ENCODE measurements at places on chromosomes 1 and 21.
A peak's percentile ranks its signal among the peaks of the same experiment; 100 is the strongest.

DNA sequence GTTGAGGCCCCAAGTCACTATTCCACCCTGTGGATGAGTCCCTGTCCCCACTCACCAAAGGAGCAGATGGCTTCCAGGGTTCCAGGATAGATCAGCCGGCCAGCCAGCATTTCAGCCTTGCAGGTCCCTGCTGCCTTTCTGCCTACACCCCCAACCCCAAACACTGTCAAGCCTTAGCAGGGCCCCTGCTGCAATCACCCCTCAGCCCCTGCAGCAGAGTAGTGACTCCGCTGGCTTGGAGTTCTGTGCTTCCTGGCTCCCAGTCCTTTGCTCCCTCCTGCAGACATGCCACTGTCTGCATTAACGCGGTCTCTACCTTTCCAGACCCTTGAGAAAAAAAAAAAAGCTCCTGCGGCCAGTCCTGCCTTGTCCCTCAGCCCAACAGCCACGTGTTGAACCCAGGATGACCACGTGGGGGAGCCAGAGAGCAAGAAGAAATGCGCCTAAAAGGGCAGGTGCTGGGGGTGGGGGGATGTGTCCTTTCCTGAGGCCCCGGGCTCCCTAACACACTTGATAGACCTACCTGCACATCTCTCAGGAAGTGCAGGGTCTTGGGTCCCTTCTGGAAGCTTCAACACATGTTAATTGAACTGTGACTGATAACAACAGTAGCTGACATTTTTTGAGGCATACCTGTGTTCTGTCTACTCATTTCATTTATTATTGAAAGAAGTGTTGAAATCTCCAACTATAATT lies 37.4 kb downstream of the RASSF5 start:
- peak; percentile 52 for DNase-seq

GRCh38 chr1:106620521-106620954 lies 435.9 kb upstream of the PRMT6 start:
- DNase-seq: no peak

- DNase-seq: no peak
These were observed 135.5 kb downstream of the GLIS1 start for GRCh38 chr1:53603431-53603830.

- DNase-seq: peak; percentile 72
These were observed 53.1 kb downstream of the RIMS3 start for GRCh38 chr1:40612345-40612831.

GRCh38 chr21:37554661-37555379 lies 188.2 kb downstream of the DYRK1A start:
- DNase-seq: no peak

DNA sequence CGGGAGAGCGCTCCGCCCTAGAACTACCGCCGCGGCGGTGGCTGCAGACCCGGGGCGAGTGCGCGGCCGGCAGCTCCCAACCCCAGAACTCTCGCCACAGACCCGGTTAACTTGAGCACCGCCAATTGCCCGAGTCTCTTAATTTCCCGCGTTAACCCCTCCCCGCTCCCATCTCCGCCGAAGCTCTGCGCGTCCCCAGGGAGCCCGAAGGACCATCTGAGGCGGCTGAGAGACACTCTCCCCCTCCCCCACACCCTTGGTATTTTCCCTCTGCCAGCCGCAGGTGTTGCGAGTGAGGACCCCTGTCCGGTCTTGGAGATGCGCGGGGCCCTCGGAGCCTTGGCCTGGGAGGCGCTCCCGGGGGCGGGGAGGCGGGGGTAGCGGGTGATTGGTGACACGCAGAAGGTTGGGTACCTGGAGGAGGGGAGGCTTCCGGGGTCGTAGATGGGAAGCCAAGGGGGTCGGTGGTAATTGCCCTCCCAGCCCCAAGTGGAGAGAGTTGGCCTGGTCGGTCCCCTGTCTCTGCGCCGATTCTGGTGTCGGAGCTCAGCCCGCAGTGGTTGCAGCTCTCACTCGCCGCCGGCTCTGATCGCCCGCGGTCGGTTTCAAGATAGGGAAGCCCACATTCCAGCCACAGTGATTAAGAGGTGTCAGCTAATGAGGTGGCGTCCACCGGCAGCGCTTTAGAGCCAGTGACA lies 858 bp upstream of the SUSD4 start:
- no peak for DNase-seq

DNA sequence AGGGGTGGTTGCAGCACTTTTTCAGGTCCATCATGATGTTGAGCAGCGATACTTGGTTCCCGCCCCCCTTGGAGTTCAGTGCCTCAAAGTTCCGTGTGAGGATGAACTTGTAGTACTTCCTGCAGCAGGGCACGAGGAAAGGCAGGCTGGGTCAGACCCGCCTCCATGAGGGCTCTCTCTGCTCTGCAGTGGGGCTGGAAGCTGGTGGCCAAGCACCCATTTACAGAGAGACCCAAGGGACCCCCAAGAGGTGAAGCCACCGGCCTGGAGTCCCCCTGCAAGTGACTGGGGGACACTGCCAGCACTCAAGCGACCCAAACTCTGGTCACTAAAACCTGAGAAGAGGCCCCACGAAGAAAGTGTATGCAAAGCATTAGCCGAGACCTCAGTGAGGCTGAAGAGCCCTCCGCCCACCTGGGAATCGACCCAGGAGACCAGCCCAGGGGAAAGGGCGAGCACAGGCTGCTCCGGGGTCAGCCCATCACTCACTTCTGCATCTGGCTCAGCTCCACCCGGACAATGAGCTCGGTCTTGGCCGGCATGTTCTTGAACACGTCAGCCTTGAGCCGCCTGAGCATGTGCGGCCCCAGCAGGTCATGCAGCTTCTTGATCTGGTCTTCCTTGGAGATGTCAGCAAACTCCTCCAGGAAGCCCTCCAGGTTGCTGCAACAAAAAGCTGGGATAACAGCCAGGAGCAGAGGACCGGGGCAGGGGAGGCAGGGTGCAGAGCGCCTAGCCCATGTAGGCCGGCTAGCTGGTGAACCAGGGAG lies 45.2 kb downstream of the CHD5 start:
- no peak for DNase-seq

GRCh38 chr1:207659545-207660153 lies 14.7 kb downstream of the CR1L start:
- no peak for DNase-seq

- DNase-seq: no peak
These were observed 286.5 kb upstream of the B3GALT2 start for GRCh38 chr1:193472838-193473398.

All from hindlimb muscle (tissue), 1 donor.